Gastrocnemius medialis (tissue), 4 donors: ENCODE measurements at places on chromosomes 16 and 17. TPM values are rescaled to one million over a fixed set of nuclear protein-coding genes. Genes with fewer than 3 reads are reported as not detected.

ABI3 gene
- total RNA-seq = 2.6 TPM

ASPA gene
- 0.89 TPM for total RNA-seq

SRCIN1 gene
- total RNA-seq = not detected

CCDC200 gene
- total RNA-seq = not detected

MYLK3 gene
- 2.4 TPM for total RNA-seq

FAM20A gene
- total RNA-seq = 0.80 TPM

MMP2 gene
- total RNA-seq = 119 TPM
